ENCODE measurements at places on chromosomes 5 and 9. TPM values are rescaled to one million over a fixed set of nuclear protein-coding genes. Genes with fewer than 3 reads are reported as not detected.

Gene GABRA1
- total RNA-seq = not detected

Gene ROR2
- 1.9 TPM for total RNA-seq

Gene POU5F2
- not detected for total RNA-seq

Gene FYB1
- 17.1 TPM for total RNA-seq

Gene C5orf52
- total RNA-seq = not detected
